ENCODE measurements at places on chromosomes 2 and 18. TPM values are rescaled to one million over a fixed set of nuclear protein-coding genes. Genes with fewer than 3 reads are reported as not detected.
A peak's percentile ranks its signal among the peaks of the same experiment; 100 is the strongest.

GRCh38 chr2:28486526-28486925 lies 9.3 kb upstream of the PLB1 start:
- DNase-seq = no peak

DNA sequence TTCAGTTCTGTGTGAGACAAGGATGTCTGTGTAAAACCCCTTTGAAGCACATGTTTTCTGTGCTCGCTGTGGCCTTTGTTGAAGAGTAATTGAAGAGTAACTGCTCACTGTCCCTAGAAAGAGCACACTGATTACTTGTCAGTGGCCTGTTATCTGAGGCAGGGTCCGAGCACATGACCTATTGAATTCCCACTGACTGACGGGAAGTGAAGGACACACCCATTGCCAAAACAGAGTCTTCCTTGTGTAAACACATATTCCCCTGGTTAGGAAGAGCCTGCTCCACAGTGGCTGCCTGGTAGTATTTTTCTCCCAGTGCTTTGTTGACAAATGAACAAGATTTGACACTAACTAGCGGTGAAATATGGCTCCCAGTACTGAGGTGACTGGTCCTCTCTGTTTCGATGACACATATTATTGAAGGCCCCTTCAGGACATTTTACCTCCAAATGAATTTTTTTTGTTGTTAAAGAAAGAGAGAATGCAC lies 148.5 kb upstream of the GYPC start:
- DNase-seq = no peak

The ANKRD23 gene
- 6.5 TPM for total RNA-seq

The ARHGEF33 gene
- 0.71 TPM for total RNA-seq

DNA sequence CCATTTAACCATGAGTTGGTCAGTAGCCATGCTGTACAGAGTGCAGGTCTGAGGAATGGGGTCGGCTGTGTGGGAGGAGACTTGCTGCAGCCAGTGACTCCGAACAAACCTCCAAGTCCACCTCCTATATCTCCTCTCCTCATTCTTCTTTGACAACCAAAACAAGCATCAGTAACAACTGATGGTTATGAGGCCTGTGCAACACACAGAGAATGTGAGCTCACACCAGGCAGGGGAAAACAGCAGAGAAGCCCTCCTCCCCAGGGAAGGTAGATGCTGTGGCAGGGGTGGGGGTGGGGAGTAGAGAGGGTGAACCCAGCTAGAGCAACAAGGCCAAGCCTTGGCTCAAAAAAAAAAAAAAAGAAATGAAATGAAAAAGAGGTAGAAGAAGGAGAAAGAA lies 12.3 kb upstream of the CNGA3 start:
- DNase-seq = no peak

GRCh38 chr2:128805237-128805636 lies 486.6 kb upstream of the HS6ST1 start:
- no peak for DNase-seq

DNA sequence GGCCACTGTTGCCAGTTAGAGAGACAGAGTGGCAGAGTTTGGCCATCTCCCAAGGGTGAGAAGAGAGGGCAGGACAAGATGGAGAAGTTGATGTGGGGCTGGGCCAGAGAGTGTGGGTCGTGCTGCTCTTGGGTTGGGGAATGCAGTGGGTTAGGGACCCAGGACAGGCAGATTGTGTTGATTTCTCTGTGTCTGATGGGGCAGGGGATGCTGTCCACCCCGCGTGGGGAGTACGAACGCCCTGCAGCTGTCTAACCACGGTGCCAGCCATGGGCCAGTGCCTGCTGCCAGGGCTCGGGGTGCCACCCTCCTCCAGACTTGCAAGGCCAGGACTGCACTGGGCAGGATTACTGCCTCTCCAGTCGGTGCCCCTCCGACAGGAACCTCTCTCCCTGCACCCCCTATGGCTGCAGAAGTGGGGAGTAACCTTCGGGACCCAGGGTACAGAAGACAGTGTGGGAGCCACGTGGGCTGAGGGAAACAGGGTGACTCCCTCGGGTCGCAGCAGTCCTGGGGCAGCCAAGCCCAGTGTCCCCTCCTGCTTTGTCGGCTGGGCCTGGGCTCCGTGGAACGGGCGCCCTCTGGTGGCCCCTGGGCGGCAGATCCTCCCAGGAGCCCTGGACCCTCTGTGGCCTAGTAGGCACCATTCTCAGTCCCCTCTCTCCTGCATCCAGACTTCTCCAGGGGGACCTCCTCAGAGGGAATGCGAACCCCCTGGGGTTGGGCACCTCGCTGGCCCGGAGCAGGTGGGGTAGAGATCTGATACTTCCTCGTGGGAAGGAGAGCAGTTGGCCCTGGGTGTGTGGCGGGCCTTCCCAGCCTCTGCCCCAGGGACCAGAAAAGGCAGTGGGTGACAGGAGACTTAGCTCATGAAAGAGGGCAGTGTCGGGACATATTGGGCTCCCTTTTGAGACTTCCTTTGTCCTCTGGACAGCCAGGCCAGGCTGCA lies 2.7 kb downstream of the GPC1 start:
- peak; percentile 76 for DNase-seq

DNA sequence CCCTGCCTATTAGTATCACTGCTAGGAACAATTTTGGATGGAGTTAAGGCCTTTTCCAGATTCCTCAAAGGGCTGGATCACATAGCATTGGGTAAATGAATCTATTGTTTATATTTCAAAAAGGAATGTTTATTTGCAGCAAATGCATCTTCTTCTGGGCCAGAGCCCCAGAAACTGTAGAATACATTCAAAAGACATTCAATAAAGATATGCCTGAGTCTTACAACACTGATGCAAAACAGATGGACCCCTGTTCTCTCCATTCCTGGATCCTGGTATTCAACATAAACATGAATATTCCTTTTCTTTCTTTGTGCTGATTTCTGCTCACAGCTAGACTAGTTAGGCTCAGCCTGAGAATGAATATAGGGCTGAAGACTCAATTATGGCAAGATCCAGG lies 227.2 kb upstream of the KLHL29 start:
- peak; percentile 93 for DNase-seq

The FHL2 gene
- 27.5 TPM for total RNA-seq

DNA sequence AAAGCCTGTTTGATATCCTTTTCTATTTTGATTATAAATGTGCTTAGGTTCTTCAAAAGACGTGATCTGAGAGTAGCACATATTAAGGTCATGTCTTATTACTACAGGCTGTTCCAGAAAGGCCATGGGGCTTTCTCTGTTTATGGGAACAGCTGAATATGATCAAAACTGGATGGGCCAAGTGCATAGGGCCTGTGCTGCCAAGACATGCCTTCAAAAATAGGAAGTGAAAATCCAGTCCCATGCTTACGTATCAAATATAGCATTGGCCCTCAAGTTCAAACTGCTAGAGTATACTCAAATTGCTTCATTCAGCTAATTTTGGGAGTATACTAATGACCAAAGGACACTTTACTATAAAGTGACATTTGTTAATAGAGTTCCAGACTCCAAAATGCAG lies 24.1 kb downstream of the SLC25A52 start:
- peak; percentile 53 for DNase-seq

The DSC3 gene
- 0.75 TPM for total RNA-seq

- no peak for DNase-seq
Measured at GRCh38 chr2:219056176-219056895, 4.4 kb downstream of the IHH start.

The LYG2 gene
- not detected for total RNA-seq

DNA sequence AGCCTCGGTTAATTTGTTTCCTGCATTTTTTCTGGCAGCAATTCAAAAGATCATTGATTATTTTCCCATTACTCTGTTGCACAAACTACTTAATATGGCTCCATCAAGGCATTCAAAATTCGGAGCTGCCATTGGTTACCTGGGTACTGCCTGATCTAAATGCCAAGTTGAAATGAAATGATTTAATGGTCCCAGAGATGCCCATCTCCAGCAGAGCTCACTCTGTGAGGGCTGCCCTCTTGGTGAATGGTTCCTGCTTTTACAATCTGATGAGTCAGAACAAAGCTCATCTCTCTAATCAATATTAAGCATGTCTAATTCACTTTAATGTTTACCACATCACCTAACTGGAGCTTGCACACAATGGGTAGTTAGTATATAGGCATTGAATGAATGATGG lies 126.1 kb downstream of the CTNNA2 start:
- DNase-seq = no peak

DNA sequence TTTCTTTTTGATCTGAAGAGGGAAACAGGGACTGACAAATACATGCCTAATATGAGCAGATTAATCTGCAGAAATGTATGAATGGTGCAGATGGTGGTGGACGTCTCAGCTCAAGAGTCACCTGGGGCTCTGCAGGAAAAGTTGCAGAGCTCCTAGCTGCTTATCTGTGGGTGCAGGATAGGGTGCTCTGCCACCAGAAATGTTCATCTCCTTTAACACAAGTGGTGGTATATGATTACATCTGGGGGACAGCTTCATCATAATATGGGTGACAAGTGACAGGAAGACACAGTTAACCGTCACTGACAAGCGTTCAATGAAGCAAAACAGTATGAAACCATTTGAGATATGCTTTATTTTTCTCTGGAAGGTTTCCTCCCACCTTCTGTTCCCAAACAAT lies 121.2 kb upstream of the LINC00305 start:
- DNase-seq = no peak

DNA sequence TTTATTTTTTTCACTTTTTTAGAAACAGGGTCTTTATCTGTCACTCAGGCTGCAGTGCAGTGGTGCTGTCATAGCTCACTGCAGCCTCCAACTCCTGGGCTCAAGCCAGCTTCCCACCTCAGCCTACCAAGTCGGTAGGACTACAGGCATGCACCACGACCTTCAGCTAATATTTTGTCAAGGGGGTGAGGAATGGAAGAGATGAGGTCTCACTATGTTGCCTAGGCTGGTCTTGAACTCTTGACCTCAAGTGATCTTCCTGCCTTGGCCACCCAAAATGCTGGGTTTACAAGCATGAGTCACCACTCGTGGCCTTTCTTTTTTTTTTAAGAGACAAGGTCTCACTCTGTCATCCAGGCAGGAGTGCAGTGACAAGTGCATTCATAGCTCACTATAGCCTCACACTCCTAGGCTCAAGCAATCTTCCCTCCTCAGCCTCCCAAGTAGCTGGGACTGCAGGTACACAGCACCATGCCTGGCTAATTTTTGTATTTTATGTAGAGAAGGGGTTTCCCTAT lies 13.4 kb downstream of the PPP1R7 start:
- DNase-seq = no peak

- peak; percentile 78 for DNase-seq
Measured at GRCh38 chr2:1854729-1855547, 110.6 kb upstream of the PXDN start.

- DNase-seq = no peak
Measured at GRCh38 chr18:63464434-63464833, 12.3 kb upstream of the SERPINB5 start.

GRCh38 chr2:54524226-54524991 lies 68.3 kb downstream of the SPTBN1 start:
- peak; percentile 25 for DNase-seq

The OR6B2 gene
- total RNA-seq = not detected

The TANC1 gene
- 14.3 TPM for total RNA-seq

- DNase-seq = no peak
Measured at GRCh38 chr2:81194581-81194980, 890.0 kb upstream of the LRRTM1 start.

DNA sequence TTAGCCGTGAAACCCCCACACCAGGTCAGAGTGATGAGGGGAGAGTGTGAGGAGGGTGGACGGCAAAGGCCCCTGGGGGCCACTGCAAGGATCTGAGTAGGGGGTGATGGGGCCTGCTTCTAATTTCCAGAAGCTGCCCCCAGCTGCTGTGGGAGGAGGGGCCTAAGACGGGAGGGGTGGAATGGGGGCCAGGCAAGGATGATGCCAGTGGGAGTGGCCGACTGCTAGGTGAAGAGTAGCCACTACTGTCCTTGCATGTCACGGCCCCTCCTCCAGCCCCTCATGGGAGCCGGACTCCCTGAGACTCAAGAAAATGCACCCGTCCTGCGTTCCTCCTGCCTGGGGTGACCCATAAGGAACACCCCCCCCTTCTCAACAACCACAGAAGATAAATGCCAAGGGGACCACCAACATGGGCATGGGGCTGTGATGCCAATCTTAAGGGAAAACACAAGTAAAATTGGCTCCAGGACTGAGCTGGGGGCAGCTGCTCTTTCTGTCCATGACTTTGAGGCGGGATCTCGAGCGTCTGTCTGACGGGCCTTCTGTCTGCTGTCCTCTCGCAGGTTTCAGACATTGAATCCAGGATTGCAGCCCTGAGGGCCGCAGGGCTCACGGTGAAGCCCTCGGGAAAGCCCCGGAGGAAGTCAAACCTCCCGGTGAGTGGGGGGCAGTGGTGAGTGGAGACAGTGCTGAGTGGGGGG lies 24.2 kb upstream of the PRLH start:
- no peak for DNase-seq

DNA sequence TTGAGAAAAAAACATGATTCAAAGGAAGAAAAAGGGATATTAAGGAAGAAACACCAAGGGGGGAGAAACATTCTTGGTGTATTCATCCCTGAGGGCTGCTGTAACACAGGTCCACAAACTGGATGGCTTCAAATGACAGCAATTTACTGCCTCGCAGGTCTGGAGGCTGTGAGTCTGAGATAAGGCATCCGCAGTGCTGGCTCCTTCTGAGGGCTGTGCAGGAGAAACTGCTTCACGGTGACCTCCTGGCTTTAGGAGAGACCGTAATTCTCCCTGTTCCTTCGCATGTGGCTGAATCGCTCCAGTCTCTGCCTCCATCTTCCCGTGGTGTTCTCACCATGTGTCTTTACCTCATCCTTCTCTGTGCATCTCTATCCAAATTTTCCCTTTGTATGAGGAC lies 490.7 kb downstream of the EIPR1 start:
- no peak for DNase-seq

DNA sequence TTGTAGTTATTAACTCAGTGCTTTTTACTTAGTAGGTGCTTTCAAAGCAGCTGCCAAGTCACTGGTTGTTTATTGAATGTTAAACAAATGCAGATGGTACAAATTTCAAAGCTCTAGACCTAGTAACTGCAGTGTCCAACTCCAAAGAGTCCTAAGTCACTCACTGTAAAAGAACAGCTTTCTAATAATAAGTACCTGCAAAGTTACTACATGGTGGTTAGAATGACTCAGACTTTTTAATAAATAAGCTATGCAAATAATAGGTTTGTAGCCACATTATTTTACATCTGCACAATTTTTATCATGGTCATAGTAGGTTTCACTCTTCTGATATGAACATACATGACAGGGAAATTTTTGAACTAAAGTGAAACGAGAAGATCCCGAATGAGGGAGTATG lies 1620.4 kb upstream of the CELF4 start:
- DNase-seq = no peak

- DNase-seq = no peak
Measured at GRCh38 chr2:95328358-95329125, 31.4 kb downstream of the KCNIP3 start.

The HNMT gene
- total RNA-seq = 37.7 TPM

- DNase-seq = peak; percentile 47
Measured at GRCh38 chr2:217988840-217989204, 14.0 kb downstream of the TNS1 start.

The HOXD3 gene
- 3.1 TPM for total RNA-seq

- DNase-seq = no peak
Measured at GRCh38 chr2:118642501-118642900, 204.9 kb downstream of the EN1 start.

- DNase-seq = no peak
Measured at GRCh38 chr2:167595839-167596471, 651.4 kb downstream of the STK39 start.

GRCh38 chr2:88452565-88452905 lies at the start of gene FOXI3:
FOXI3 (minus strand) TSS chr2:88452693; CDS start chr2:88452535, 158 bp downstream.
- no peak for DNase-seq

- no peak for DNase-seq
Measured at GRCh38 chr2:18167871-18168270, 289.4 kb downstream of the KCNS3 start.

- DNase-seq = no peak
Measured at GRCh38 chr2:233811087-233811486, 33.0 kb downstream of the MROH2A start.

The CXCR4 gene
- total RNA-seq = 23.1 TPM

The TUBA3D gene
- not detected for total RNA-seq

Data from muscle of leg (tissue), 16 donors.